Dermis microvascular lymphatic vessel endothelial cell (primary cell): ENCODE measurements at places on chromosomes 3 and 15. TPM values are rescaled to one million over a fixed set of nuclear protein-coding genes. Genes with fewer than 3 reads are reported as not detected.

The MCF2L2 gene
- total RNA-seq: 0.25 and 0.26 TPM in 2 replicates

The PTX3 gene
- 219 and 387 TPM in 2 replicates for total RNA-seq

The LRRC28 gene
- total RNA-seq: 7.4 and 12.4 TPM in 2 replicates

DNA sequence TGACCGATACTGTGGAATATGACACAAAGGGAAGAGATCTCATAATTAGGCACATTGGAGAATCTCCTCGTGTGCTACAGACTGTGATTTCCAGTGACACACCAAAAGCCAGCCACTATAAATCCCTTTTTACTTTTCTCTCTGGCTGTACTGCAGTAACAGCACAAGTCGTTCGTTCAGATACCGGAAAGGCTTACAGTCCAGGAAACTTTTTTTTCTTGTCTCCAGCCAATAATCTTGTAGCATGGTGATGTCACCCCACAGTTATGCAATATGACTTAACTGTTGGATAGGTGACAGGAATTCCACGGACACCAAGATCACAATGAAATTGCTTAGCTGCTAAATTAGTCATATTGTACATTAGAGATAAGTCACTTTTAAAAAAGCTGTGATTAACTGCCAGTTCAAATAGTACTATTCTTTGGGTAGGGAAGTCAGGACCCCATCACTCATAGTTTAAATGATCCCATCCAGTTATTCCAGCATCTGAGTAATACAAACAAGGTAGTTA is 36.3 kb upstream of the TSC22D2 start:
- DNase-seq: peak; percentile 100

DNA sequence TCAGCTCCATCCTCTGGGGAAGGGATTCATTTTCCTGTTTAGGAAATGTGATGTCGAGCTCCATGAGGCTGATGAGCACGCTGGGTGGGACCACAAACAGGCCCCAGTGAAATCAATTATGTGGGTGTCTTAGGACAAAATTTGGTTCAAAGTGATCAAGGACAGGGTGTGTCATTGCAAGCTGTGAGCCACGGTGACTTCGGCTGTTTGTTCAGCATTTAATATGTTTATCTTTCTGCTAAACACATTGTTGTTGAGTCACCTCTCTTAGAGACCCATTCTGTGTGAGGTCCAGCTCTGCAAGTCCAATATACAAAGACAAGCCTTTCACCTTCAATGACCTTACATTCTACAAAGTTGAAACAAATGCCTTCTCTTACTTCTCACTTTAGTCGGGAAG is 41.3 kb downstream of the SSR3 start:
- DNase-seq: no peak

GRCh38 chr15:96503276-96503675 is 172.8 kb downstream of the NR2F2 start:
- DNase-seq: no peak

DNA sequence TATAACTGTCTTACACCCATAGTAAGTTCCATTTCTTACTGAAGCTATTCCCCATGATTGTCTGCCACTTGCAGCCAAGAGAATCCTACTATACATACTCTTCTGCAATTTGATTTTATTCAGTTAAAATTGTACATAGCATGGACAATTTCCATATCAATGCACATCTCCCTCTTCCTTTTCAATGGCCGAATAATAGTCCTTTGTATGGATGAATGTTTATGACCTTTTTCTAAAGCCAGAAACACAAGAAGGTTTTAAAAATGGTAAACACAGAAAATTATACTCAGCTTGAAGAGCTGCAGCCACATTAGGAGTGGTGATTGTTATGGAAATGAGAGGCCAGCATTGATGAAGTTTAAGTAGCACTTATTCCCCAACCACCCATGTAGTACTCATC is 8.5 kb upstream of the ERC2 start:
- no peak for DNase-seq

DNA sequence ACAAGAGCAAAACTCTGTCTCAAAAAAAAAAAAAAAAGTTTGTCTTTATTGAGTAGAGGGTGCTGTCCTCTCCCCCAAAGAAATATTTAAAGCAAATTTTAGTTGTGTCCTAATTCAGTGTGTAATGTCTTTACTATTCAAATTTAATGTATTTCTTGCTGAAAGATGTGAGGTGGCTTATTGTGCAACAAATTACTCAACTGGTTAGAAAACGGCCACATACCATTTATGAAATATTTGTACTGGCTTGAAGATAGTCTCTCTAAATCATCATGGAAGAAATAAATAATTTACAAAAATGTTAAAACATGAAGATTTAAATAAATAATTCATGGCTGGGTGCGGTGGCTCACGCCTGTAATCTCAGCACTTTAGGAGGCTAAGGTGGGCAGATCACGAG is 63.0 kb downstream of the SLTM start:
- no peak for DNase-seq

DNA sequence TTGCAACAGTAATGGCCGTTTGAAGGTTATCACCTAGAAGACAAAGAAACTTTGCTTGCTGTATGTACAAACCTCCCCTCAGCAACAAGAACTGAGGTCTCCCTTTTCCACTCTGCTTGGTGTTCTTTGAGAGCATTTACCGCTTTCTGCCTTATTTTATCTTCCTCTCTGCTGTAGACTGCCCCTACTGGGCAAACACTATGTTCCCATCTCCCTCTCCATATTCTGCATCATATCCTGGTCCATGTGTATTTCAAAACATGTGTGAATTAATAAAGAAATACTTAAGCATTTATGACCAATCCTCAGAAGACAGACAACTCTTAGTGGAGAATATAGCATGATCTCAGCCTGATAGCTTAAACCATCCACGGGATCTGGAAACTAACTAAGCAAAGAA is 64.4 kb downstream of the ATP13A5 start:
- DNase-seq: no peak

DNA sequence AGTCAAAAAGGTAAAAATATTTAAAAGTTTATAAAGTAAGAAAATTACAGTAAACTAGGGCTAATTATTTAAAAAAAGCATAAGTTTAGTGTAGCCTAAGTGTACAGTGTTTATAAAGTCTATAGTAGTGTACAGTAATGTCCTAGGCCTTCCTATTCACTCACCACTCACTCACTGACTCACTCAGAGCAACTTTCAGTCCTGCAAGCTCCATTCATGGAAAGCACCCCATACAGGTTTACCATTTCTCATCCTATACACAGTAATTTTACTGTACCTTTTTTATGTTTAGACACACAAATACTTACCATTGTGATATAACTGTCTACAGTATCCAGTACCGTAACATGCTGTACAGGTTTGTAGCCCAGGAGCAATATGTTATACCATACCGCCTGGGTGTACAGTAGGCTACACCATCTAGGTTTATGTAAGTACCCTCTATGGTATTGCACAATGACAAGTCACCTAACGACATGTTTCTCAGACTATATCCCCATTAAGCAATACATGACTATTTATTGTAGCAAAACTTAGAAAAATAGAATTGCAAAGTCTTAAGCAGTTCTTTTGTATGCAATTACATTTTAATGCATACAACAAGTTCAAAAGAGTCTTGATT is 19.5 kb downstream of the AVEN start:
- DNase-seq: no peak

DNA sequence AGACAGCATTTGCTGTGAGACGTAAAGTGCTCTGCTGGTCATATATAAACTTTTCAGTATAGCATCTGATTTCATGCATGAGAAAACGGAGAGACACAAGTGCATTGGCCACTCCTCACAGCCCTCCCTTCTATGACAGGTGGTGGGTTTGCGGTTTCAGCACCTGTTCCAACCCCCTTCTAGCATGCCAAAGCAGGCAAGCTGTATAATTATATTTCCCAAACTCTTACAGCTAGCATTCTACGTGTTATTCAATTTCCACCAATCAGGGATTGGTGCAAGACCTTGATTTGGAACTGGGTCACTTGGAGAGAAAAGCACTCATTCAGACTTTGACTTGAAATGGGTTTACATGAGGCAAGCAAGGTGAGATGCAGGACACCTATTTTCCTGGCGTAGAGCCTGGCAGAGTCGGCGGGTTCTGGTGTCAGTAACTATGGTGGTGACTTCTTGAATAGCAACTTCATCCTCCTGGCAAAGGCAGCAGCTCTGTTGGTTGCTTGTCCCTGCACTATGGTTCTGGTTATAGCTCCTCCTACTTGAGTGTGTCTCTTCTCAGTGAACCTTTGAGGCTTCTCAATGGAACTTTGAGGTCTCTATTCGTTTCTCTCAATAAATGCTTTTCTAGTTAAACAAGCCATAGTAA is 356.5 kb downstream of the TBL1XR1 start:
- no peak for DNase-seq

DNA sequence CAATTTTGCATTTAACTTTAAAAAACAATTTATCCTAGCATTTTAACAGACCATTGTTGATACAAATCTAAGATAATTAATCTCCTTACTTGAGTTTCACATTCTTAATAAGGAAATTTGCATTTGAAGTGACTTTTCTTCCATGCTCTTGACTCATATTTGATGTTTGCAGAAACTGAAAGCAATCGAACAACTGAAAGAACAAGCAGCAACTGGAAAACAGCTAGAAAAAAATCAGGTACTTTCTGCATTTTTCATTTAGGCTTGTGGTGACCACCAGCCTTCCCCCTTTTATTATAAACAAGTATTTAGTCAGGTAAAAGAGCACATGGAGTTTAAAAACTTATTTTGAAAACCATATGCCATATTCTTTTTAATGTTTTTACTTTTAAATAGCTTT is 20.1 kb upstream of the SELENOT start:
- DNase-seq: no peak

- DNase-seq: peak; percentile 44
Observed at GRCh38 chr3:27666708-27667107, 55.4 kb downstream of the EOMES start.

DNA sequence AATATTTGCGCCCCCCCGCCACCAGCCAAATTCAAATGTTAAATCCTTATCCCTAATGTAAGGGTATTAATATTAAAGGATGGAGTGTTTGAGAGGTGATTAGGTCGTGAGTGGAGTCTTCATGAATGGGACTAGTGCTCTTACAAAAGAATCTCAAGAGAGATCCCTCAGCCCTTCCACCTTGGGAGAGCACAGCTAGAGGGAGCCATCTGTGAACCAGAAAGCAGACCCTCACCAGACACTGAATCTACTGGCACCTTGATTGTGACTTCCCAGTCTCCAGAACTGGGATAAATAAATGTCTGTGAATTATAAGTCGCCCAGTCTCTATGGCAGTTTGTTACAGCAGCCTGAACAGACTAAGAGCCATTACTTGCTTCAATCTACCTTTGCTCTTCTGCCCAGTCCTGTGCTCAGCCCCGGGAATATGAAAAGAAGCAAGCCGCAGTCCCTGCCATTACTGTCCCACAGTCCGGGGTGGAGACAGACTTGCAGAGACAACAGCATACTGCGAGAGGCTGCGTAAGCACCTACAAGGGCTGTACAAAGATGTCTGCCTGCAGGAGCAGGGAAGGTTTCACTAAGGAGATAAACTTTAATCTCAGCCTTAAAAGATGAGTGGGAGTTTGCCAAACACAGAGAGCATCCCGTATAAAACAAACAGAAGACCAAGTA is 110.7 kb upstream of the TMCO5A start:
- no peak for DNase-seq

DNA sequence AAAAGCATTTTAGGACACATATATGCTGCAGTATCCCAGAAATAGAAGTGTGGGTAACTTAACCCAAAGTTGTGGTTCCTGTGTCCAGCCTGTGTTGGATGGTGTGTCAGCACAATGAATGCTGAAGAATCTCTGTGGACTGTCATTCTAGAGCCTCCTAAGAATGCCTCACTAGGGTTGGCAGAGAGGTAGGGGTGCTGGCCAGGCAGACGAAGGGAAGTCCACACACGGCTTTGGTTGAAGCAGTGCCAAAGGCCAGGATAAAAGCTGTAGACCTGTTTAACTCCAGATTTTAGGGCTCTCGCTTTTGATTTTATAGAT is 43.7 kb upstream of the TIPARP start:
- no peak for DNase-seq

DNA sequence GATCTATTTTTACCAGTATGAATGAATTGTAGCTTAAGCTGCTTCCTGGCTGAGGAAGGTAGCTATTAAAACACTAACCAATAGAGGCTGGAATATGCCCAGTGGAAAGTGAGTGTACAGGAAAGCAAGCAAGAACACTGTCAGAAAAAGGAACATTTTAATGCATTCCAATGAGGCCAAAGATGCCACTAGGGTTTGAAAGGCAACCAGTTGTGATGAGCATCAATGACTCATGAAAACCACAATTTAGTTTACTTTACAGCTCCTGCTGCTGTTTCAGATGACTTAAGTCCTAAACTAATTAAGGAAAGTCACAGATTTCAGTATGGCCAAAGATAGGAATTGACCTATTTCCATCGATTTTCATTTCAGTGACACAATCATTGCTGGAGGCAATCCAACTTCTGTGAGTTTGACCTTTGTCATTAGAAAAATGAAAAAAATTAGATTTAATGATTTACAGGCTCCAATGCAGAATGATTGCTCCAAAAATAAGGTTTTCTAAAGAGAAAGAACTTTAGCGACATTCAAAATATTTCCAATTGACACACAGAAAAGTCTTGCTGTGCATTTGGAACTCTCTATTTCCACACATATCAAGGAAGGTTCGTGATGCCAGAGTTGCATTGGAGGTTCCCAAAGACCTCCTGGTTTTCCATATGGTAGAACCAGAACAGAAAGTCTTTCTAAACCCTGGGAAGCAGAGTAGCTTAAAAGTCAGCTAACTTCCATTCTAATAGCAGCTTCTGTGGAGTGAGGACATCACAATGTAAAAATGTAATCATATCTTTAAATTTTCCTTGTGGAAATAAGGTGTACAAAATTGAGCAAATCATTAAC is 103.0 kb downstream of the SUCNR1 start:
- peak; percentile 85 for DNase-seq
